ENCODE measurements at places on chromosomes 1 and 21. TPM values are rescaled to one million over a fixed set of nuclear protein-coding genes. Genes with fewer than 3 reads are reported as not detected.

- peak; percentile 96 for ATAC-seq
Measured at GRCh38 chr1:67897270-67897949, 64.1 kb upstream of the GNG12 start.

CCDC17 gene
- 1.6 TPM for total RNA-seq

DNA sequence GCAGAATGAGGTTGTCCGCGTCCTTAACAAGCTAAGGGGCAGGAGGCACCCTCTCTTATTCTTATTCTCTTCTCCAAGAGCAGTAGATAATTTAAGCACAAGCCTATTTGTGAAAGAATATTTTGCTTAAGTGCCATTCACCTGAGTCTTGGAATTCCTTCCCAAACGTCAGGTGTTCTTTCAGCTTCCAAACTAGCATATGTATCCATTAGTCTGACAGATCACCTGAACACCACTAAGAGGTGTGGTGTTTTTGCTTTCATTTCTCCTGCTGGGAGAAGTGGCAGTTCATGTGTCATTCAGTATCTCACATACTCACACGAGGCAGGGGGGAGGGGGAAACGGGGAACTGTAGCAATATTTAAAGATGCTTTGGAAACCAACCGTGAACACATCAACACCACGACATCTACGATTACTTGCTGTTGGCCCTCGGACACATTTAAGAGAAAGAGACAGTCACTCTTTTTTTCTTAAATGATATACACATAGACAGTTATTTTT is 45.5 kb upstream of the RBM15 start:
- ATAC-seq, result no peak

DNA sequence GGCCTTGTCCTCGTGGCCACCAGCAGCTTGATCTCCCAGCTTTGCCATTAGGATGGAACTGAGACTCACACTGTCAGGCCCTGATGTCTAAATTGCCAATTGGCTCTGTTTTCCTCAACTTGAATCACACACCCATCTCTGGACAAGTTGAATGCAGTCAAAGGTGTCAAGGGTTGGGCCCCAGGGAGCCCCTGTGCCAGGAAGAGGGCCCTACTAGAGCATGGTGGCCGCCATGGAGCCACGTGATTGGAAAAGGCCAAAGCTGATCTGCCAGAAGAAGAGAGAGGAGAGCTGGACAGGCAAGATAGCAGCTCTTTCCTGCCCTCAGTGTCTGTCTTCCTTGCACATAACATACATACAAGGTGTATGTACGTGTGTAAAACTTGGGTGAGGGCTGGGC is 54.9 kb upstream of the NEK2 start:
- ATAC-seq, result no peak

DNA sequence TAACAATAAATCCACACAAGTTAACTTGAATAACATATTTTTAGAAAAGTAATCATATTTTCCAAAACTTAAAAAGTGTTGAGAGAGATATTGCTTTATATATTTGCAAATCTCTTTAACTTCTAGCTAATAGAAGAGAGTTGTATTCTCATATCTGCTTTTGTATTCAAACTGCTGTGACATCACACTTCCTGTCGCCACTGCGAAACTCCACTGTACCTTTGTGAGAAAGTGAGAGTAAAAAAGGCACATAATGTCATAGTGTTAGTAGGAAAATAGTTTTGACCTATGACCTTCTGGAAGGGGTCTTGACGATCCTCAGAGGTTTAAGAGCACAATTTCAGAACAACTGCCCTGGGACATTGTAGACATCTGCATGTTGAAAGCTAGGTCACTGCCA is 21.6 kb downstream of the AK5 start:
- no peak for ATAC-seq

CHI3L2 gene
- total RNA-seq, result 0.08 TPM

ARHGAP29 gene
- 4.9 TPM for total RNA-seq

USP33 gene
- total RNA-seq, result 92.6 TPM

DNA sequence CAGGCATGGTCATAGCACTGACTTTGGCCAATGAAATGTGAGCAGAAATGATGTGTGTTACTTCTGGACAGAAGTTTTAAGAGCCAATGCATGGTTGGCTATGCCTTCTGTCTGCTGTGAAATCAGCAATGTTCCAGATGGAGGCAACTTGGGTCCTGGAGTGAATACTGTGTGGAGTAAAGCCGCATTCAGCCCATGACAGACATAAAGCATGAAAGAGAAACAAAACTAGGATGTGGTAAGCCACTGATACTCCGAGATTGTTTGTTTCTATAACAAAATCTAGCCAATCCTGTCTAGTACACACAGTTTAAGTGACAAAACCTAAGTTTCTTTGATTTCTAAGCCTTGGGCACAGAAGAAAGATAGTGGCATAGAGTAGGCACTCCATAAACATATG is 47.1 kb upstream of the ARHGAP29 start:
- ATAC-seq, result no peak

GRCh38 chr1:39729030-39729429 is 9.7 kb upstream of the PPIE start:
- no peak for ATAC-seq

GRCh38 chr1:212415107-212415841 is 588 bp upstream of the PACC1 start:
- no peak for ATAC-seq

Measured in motor neuron (in vitro differentiated cells).